ENCODE measurements at places on chromosomes 1 and 21.

DNA sequence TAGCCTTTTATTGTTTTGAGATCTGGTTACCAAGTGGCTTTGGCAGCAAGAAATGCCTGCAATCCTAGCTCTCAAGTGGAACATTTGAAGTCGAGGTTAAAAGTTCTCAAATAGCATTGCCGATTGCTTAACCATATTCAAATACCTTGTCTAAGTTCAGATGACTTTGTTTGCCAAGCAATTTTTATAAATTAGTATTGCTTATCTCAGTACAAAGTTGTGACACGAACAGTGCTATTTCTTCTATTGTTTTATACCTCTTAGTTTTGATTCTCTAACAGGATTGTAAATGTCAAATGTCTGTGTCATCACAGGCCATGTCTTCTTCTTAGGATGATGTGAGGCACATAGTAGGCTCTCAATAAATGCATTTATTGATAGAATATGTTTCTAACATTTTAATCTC lies 633.3 kb downstream of the PTPRC start:
- DNase-seq, result peak; percentile 33

DNA sequence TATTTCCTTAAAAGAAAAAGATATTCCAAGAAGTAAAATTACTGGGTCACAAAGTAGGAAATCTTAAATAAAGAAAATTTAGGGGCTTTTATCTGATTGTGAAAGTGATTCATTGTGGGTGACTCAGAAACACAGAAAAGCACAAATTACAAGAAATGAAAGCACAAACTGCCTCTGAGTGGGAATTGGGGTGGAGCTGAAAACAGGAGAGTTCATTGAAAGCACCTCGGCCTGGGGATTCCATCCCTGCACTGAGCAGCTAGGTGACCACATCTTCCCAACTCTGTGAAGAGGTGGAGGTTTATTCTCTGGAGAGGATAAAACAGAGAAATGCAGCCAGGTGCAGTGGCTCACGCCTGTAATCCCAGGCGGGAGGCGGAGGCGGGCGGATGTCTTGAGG lies 7.4 kb downstream of the GJA4 start:
- DNase-seq, result no peak

DNA sequence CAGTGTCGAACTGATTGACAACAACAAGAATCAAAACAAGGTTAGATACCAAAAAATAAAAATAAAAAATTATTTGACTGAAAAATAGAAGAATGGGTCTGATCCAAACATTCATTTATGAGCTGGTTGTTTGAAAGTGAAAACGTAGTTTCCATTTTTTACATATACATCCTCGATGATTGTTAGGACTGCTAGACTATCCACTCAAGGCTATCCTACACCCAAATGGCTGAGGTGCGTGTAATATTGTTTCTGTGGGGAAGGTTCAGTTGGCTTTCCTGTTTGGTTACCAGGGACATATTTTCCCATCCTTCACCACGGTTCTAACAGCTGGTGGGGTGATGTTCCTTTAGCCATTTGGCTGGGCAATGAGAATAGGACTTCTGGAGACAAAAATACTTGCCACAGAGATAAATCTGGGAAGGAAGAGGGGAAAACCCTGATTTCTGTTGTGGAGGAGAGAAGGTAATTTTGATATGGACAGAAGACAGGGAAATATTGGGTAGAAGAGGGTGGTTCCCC lies 66.3 kb downstream of the MAP3K7CL start:
- peak; percentile 29 for DNase-seq

GRCh38 chr1:212515329-212515760 lies 82.6 kb downstream of the NENF start:
- DNase-seq, result no peak

DNA sequence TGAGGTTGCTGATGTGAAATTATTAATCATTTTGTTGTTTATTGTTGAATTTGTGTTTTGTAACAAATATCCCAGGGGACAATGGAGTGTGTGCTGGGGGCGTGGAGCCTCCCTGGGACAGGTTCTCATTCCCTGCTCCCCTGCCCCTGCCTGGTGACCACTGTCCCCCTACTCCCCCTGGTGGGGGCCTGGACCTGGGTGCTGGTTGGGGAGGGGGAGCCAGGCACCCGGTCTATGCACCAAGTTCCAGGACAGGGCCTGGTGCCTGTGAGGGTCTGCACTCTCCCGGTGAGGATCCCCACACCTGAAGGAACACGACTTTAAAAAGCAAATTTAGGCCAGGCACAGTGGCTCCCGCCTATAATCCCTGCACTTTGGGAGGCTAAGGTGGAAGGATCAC lies 42.4 kb downstream of the CHD5 start:
- no peak for DNase-seq

DNA sequence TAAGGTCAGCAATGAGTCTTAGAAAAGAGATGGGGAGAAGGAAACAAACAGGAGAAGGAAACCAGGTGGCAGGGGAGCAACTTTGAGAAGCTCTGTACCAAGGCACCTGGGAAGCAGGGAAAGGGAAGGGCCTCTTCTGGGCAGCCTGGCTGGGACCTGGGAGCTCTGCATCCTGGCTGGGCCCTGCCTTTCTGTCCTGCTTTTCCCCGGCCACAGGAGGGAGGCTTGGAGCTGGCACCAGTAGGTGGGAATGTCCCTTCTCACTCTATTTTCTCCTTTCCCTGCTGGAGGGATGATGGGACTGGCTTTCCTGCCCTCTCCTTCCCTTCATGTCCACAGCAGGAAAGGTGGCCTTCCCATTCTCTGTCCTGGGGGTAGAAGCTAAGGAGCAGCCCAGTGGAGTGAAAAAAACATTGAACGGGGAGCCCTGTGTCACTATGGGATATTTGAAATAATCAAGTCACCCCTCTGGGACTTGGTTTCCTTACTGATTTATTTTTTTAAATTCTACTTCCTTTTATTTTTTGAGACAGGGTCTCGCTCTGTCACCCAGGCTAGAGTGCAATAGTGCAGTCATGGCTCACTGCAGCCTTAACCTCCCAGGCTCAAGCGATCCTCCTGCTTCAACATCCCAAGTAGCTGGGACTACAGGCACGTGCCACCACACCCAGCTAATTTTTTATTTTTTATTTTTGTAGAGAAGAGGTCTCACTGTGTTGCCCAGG lies 5.1 kb upstream of the NES start:
- no peak for DNase-seq

DNA sequence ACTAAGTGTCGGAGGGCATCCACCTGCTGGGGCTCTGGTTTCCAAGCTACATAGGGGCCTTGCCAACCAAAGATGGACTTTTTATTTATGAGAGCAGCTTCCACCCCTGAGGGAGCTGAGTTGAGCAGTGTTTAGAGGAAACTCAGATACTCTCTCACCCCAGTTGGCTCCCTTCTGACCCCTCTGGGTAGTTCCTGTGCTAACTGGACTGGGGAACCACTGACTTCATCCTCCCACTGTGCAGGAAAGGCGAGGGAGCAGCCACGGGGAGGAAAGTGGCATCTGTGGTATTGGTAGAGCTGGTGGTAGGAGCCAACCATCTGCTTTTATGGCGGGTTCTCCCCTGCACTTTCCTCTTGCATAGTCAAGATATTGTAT lies 70.4 kb downstream of the MPZL1 start:
- DNase-seq, result no peak

DNA sequence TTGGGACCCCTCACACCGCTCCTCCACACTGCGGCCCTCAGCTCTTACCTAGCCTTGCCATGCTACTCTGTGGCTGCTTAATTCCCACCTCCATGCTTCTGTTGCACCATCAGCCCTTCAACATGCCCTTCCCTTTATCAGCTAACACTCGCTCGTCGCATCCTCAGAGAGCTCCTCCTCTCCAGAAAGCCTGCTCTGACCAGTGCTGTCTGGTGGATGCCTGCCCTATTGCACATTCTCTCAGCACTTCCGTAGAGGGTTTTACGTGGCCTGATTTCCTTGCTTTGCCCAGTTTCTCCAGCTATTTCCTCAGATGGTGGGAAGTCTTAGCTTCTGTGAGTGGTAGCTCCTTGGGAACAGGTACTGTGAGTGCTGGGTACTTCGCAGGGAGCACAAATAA lies 10.3 kb upstream of the LAD1 start:
- DNase-seq, result no peak

DNA sequence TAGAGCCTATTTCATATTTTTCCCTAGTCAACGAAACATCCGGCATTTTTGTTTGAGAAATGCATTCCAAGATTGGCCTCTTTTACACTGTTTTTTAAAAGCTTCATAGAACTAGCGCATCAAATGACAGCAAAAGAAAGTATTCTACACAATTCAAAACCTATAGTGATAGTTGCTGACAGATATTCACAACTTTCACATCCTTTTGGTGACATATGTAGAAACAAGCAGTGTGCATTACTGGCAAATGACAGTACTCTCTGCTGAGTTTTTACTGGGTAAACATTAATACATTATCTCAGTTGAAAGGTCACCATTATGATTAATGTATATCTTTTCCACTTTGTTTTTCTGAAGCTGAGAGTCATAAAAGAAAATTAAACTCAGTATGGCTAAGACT lies 135.4 kb upstream of the RGS18 start:
- no peak for DNase-seq
